Transverse colon (tissue), 4 donors: ENCODE measurements at places on chromosomes 13 and 19.

GRCh38 chr13:67259208-67259607 lies 29.1 kb upstream of the PCDH9 start:
- no peak for DNase-seq

GRCh38 chr13:59398127-59398526 lies 765.6 kb downstream of the DIAPH3 start:
- no peak for DNase-seq

DNA sequence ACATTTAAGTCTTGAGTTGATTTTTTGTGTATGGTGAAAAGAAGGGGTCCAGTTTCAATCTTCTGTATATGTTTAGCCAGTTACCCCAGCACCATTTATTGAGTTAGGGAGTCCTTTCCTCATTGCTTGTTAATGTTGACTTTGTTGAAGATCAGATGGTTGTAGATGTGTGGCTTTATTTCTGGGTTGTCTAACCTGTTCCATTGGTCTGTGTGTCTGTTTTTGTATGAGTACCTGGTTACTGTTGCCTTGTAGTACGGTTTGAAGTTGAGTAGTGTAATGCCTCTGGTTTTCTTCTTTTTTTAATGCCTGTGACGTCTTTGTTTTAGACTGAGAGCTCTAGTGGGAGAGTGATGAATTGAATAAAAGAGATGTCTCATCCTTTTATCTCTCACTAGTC lies 83.2 kb downstream of the NBEA start:
- no peak for DNase-seq

DNA sequence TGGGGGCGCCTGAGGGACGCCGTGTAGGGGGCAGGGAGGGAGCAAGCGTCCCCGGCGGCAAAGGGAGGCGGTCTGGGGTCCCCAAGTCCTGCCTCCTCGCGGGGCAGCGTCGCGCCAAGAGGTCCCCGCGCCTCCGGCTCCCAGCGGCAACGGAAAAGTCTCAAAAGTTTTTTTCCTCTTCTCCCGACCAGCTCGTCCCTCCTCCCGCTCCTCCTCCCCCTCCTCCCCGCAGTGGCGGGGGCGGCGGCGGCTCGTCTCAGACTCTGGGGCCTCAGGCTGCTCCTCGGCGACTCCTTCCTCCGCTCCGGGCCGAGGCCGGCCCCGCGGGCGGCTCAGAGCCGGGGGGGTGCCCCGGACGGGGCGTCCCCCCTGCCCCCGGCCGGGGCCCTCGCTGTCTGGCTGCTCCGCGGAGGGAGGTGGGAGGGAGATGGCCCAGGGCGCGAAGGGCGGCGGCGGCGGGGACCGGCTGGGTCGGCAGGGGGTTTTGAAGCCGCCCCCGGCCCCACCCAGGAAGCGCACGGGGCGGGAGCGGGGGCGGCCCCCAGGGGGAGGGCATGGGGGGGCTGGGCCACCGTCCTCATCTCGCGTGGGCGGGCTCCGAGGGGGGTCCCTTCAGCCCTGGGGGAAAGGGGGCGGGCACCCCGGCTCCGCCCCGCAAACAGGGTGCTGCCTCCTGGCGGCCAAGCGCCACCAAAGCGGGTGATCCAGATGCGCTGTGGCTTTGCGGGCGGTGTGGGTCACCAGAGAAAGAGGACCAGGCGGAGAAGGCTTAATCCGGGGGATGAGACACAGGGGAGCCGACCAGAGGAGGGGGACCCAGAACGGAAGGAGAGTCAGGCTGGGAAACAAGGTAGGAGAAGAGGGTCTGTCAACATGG lies at the start of gene TGFB1:
TSS of gene TGFB1 (minus strand) at position 457 of the 877 bp plus-strand sequence. CDS start 878 bp downstream, outside the sequence.
- peak; percentile 90 for DNase-seq
